Cardiac muscle cell (in vitro differentiated cells and primary cell): ENCODE measurements at places on chromosomes 13 and 19. TPM values are rescaled to one million over a fixed set of nuclear protein-coding genes. Genes with fewer than 3 reads are reported as not detected.

EBI3 gene
- 0.44 TPM in 1 of 2 replicates, not detected in the other for polyA plus RNA-seq

SIAH3 gene
- polyA plus RNA-seq = 1.3 and 2.5 TPM in 2 replicates

RASIP1 gene
- polyA plus RNA-seq = 1.5 and 2.9 TPM in 2 replicates

GNG7 gene
- 24.8 and 34.4 TPM in 2 replicates for polyA plus RNA-seq

TTC9B gene
- polyA plus RNA-seq = 0.13 and 0.20 TPM in 2 replicates

FPR3 gene
- polyA plus RNA-seq = not detected in 2 replicates

SELENOW gene
- 1,855 and 2,152 TPM in 2 replicates for polyA plus RNA-seq

CHMP2A gene
- polyA plus RNA-seq = 247 and 319 TPM in 2 replicates

WTIP gene
- 12.8 and 13.6 TPM in 2 replicates for polyA plus RNA-seq

CD177 gene
- not detected in 2 replicates for polyA plus RNA-seq

PTGIR gene
- 0.82 TPM in 1 of 2 replicates, not detected in the other for polyA plus RNA-seq

KLK4 gene
- not detected in 2 replicates for polyA plus RNA-seq

SYT5 gene
- not detected in 2 replicates for polyA plus RNA-seq

IFI30 gene
- 1.0 TPM in 1 of 2 replicates, not detected in the other for polyA plus RNA-seq

TJP3 gene
- polyA plus RNA-seq = 3.0 and 5.0 TPM in 2 replicates

CTXN1 gene
- polyA plus RNA-seq = 18.1 and 48.5 TPM in 2 replicates

NCR1 gene
- polyA plus RNA-seq = not detected in 2 replicates

PRODH2 gene
- polyA plus RNA-seq = not detected in 2 replicates

LGALS14 gene
- polyA plus RNA-seq = not detected in 2 replicates

CELF5 gene
- polyA plus RNA-seq = 4.5 and 7.2 TPM in 2 replicates

ZNF549 gene
- polyA plus RNA-seq = 7.5 and 10.1 TPM in 2 replicates

CYP2A6 gene
- 0.25 TPM in 1 of 2 replicates, not detected in the other for polyA plus RNA-seq

ZNF132 gene
- polyA plus RNA-seq = 1.1 and 1.4 TPM in 2 replicates

ZNF677 gene
- polyA plus RNA-seq = 49.2 and 68.8 TPM in 2 replicates

NALCN gene
- not detected in 2 replicates for polyA plus RNA-seq

EDNRB gene
- polyA plus RNA-seq = 3.2 and 3.7 TPM in 2 replicates

CEACAM4 gene
- polyA plus RNA-seq = not detected in 2 replicates

ZNF90 gene
- 7.6 and 8.1 TPM in 2 replicates for polyA plus RNA-seq

KIR2DL1 gene
- not detected in 2 replicates for polyA plus RNA-seq

S1PR5 gene
- 0.75 TPM in 1 of 2 replicates, not detected in the other for polyA plus RNA-seq

IFNL4 gene
- 0.17 TPM in 1 of 2 replicates, not detected in the other for polyA plus RNA-seq

FUT2 gene
- 0.11 and 0.55 TPM in 2 replicates for polyA plus RNA-seq

ZNF541 gene
- not detected in 2 replicates for polyA plus RNA-seq

ZNF799 gene
- 1.8 and 4.1 TPM in 2 replicates for polyA plus RNA-seq

CD209 gene
- not detected in 2 replicates for polyA plus RNA-seq
